ENCODE measurements at places on chromosomes 2 and 18.

DNA sequence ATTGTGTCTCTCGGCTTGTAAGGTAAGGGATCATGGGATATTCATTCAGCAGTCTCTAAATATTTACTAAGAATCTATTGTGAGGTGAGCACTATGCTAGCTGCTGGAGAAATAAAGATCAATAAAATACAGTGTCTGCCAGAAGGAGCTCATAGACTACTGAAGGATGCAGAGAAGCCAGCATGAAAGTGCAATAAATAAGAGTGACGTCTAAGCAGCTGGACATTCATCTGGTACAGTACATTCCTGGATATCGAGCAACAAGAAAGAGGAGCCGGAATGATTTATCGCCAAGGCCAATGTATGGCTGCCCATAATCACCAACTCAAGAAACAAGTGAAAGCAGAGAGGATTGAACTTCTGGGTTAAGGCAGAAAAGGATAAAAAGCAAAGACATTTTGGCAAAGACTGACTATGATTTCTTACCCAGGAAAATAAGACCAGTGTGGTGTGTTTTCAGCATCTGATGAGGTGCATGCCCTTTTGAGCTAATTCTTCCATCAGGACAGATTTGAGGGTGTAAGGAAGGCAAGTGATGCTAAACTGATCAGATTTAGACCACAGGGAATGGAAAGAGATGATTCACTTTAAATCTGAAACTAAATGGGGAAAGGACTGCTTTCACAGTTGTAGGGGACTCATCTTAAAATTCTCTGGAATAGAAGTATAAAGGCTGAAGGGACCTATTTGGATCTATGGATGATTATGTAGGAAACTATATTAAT lies 18.7 kb upstream of the LMAN1 start:
- peak; percentile 48 for DNase-seq

GRCh38 chr2:204615456-204615855 lies 70.2 kb downstream of the PARD3B start:
- no peak for DNase-seq

DNA sequence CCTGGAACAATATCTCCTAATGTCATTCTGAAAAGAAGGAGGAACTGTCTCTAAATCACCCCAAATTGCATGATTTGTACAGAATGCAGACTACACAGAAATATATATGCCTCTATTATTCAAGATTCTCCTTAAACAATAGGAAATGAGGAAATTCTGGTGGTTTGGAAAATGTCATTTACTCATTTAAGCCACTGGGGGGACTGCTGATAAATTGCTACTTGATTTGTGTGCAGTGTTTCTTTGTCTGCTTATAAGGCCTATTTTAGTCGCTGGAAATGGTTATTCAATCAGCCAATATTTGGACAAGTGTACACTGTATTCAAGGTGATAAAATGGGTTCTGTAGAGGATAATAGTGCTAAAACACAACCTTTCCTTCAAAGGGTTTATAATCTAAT lies 801.9 kb upstream of the CELF4 start:
- no peak for DNase-seq

- DNase-seq: no peak
Measured at GRCh38 chr2:237198164-237198855, 112.6 kb downstream of the COPS8 start.

DNA sequence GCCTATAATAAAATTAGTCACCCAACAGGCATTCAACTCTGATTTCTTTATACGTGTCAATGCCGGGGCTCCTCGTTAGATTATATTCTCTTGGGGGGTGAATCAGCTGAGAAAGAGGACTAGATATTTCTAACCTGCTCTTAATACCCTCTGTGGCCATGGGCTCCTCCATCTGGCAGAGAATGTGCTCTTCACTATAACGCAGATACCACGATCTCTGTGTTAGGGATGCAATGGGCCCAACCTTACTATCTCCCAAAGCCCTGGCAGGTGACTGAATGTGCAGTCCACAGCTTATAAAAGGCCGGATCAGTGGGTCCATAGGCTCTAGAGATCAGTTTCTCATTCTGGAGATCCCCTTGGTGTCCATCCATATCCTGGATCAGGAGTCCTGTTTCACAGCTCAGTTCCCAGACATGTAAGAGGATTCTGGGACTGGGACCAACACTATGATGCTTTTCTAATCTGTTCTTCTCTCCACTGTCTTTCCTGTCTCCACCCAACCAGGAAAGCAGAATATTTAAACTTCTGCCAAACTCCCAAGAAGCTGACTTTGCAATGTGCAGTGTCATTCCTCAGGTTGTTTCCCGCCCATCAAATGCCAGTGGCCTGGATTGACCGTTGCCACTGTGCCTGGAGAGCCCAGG lies 71.4 kb upstream of the CELF4 start:
- DNase-seq: no peak

DNA sequence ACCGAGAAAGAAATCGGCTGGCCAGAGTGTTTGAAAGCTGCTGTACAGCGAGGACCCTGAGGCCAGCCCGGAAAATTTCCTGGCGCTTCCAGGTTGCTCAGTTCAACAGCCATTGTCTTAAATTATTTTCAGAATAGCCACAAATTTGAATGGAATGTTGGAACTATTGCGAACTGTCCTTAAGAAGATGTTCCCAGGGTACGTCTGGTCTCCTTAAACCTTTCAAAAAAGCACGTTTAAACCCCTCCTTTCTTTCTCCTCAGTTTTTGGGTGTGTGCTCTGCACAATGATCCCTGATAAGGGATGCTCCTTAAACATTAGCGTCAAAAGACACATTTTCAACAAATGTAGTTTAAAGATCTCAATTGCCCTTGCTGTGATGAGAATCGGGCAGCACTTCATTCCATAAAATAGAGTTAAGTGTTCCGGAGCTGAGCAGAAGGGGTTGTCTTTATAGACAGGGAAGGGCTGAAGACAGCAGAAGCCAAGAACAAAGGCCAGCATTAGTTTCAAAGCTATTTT lies 14.5 kb upstream of the LPIN2 start:
- no peak for DNase-seq

DNA sequence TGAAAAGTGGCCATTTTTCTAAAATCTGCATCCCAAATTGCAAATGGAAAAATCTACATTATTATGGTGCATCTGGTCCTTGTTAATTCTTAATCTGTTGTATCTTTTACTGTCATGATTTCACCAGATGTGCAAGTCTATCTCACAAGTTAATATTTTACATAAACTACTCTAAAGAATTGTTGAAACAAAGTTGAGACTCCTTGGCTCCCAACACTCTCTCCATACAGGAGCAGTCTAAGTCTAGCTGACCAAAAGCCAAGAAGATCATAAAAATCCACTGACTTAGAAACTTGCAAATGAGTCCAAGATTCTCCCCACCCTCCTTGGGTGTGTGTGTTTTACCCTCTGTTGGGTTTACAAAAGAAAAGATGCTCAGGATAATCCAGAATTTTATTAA lies 85.1 kb downstream of the NCKAP5 start:
- DNase-seq: no peak

GRCh38 chr2:38146275-38146906 lies 70.4 kb upstream of the CYP1B1 start:
- no peak for DNase-seq

GRCh38 chr2:96537734-96538486 lies 1.4 kb downstream of the ARID5A start:
- no peak for DNase-seq

- no peak for DNase-seq
Measured at GRCh38 chr2:118062669-118063068, 25.6 kb upstream of the INSIG2 start.

DNA sequence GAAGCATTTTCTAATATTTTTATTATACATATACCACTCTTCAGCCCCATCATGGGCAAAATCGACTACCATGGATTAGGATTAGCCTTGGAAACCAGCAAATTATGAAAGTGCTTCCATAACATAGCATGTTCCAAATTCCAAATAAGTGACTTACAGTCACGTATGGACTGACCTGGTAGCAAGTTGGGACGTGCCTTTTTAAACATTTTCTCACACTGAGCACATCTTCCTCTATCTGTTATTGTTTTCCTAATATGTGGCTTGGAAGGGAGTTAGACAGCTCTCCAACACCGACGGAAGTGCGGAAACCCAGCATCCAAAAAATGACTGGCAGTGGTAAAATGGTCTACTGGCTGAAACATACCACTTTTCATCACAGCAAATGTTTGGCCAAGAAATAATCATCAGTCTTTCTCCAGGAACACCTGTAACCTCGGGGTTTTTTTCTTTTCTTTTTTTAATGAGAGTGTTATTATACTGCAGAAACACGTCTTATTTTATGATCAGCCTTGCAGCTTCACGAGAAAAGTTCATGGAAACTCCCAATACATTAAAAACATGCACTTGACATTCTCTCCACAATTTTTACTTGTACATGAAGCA lies 107.0 kb downstream of the IRS1 start:
- DNase-seq: no peak

DNA sequence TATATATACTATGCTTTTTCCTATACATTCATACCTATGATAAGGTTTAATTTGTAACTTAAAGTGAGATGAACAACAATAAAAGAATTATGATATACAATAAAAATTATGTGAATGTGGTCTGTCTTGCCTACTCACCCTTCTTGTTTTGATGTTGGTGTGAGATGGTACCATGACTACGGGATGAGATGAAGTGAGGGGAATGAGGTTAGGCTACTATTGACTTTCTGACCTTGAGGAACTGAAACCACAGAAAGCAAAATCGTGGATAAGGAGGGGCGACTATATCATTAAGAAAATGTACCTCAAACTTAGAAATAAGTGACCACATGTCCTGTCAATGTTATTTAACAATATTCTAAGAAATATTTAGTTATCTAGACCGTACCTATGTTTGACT lies 103.9 kb upstream of the PPP1CB start:
- DNase-seq: no peak

DNA sequence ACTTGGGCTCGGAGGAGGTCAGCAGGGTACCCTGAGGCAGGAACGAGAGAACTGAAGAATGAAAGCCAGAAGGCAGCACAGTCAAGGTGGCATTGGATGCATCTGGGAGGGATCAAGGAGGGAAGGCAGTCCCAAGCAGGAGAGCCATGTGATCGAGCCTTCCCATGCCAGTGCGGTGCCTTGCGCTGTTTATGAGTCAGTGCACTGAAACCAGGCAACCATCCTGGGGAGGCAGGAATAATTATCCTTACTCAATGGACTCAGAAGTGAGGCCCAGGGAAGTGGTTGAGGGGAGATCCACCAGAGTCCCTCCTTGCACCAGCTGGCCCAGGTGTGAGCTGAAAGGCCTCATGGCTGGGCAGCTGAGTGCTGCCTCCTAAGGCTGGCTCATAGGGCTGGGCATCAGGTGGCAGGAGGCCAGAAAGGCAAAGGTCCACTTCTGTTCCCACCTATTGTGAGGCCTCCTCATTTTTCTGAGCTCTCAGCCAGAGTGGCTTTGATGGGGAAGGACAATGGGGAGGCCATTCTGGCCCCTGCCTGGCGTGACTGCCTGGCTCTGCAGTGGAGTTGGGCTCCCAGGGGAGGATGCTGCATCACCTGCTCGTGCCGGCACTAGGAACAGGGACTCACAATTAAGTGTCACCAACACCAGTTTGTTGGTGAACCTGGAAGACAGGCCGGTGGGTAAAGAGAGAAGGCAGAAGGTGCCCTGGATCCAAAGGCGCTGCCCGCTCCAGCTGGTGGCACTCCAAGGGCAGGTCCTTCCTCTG lies 82.3 kb downstream of the TFCP2L1 start:
- DNase-seq: no peak

DNA sequence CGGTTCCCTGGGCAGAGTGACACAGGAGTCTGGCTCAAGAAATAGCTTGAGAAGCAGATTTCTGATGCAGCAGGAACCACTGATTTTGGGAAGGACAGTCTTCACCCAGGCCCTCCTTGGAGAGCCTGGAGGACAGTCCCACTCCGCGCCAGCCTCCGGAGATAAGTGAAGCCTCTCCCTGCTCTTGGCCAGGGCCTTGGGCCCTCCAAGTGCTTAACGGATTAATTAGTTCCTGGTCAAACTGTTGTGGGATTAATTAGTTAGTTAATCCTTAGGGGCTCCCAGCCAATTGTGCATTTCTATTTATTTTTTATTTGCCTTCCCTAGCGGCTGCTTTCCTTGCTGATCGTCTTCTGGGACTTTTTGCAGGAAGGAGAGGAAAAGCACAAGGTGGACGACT lies 19.6 kb downstream of the CPLX4 start:
- DNase-seq: peak; percentile 81

DNA sequence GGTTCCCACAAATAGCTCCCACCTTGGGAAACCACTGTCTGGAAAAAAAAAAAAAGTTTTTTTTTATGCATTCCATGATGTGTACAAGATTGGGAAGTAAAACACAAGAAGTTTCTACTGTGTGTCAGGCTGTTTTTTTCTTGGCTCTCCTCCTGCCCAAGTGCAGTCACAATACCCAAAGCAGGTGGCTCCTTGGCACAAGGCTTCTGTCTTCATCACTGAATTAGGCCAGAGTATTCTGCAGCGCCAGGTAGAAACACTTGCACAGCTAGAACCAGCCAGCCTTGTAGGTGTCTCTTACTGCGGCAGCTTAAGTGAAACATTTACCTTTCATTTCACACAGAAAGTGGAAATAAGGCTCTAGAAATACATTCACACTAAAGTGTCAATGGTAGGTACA lies 23.8 kb upstream of the MAL start:
- DNase-seq: no peak

GRCh38 chr2:187542123-187542522 lies 12.1 kb downstream of the TFPI start:
- DNase-seq: no peak

DNA sequence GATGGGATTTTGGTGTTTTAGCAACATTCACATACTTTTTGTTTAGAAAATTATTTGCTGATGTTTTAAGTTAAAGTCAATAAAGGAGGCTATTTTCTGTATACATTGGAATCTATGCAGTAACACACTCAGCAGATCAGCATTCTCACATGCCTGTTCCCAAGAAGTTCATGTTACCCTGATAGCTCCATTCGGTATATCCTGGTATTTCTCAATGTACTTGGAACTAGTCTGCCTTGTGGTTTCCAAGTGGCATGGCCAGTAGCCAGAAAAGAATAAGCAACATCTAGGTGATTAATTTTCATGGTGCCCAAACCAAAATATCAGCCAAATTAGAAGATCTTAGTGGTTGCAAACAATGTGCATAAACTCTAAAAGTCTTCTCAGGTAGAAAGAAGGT lies 5.2 kb upstream of the NCAPH start:
- DNase-seq: no peak

DNA sequence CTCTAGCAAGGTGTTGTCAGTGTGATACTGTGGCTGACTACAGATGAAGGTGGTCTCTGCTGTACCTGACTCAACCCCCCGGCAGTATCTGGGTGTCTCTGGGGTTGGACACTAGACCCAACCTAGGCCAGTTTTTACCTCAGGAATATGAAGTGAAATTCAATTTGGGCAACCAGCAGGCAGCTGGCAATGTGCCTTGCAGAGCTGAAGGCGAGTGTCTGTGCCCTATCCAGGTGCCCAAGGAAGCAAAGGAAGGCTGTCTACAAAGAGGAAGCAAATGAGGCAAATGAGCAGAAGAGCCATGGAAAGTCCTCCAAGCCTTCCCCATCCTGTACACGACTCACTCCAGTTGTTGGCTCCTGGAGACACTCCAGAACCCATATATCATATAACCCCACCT lies 264.6 kb upstream of the AGAP1 start:
- no peak for DNase-seq

Data from WERI-Rb-1 (cell line).